Stimulated activated CD4-positive, alpha-beta T cell treated with anti-CD3 and anti-CD28 coated beads, Interleukin-1b, Interleukin-23, amount 100 ng/mL, for 48 hours (primary cell): ENCODE measurements at places on chromosomes 6 and 20.

GRCh38 chr20:1491281-1491840, at the start of gene SIRPB2:
TSS of gene SIRPB2 (minus strand) at chr20:1491420. CDS start at chr20:1491359, 61 bp downstream.
- DNase-seq: no peak

GRCh38 chr20:53146201-53146891, 174.2 kb downstream of the TSHZ2 start:
- peak; percentile 70 for DNase-seq

- no peak for DNase-seq
Observed at GRCh38 chr6:170403451-170403850, 96.9 kb downstream of the FAM120B start.

- no peak for DNase-seq
Observed at GRCh38 chr6:139588734-139589593, 214.5 kb upstream of the CITED2 start.

DNA sequence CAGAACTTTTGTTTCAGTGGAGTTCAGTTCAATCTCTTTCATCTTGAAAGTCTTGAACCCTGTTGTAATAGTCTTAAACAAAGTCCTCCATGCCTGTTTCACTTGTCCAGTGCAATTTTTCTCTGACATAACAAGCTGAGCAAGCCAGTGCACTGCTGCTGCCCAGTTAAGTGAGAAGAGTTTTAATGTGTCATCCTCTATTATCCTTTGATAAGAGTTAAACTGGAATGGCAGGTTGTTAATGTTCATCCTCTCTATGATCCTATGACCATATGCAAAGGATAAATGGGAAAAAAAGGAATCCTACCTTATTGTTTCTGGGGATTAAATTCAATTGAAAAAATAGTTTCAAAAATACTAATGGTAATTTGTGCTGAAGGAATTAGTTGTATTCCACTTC, 197.5 kb downstream of the FRK start:
- DNase-seq: no peak
